Spinal cord (tissue), 10 donors: ENCODE measurements at places on chromosomes 6 and 20. TPM values are rescaled to one million over a fixed set of nuclear protein-coding genes. Genes with fewer than 3 reads are reported as not detected.
A peak's percentile ranks its signal among the peaks of the same experiment; 100 is the strongest.

The NT5DC1 gene
- 29.4 TPM for total RNA-seq

The PAK5 gene
- 7.5 TPM for total RNA-seq

The FHL5 gene
- total RNA-seq = 6.5 TPM

The SMAP1 gene
- 47.6 TPM for total RNA-seq

The NAA20 gene
- 55.0 TPM for total RNA-seq

The ZNF292 gene
- 56.6 TPM for total RNA-seq

The LINC00237 gene
- total RNA-seq = 6.5 TPM

The TTBK1 gene
- 12.3 TPM for total RNA-seq

DNA sequence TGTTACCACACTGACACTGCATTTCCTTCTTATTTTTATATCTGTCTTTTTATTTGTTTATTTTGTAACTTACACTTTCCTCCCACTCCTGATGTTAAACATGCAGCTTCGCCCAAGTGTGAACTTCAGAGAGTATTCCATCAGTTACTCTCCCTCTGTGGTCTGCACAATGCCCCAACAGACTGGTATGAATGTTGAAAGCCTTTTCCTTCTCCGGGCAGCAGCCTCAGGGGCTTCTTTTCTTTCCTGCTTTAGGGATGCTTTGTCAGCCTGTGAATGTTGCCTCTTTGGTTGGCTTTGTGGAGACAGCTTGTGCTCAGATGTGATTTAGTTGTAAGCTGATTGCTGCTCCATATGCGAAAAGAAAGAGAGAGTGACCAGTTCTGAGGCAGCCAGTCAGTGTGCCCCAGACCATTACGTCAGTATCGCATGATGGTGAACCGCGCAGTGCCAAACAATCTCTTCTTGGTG lies 44.0 kb downstream of the SMPDL3A start:
- H3K4me3 ChIP-seq = peak overlapping the region; percentile 26
- H3K4me1 ChIP-seq = no peaks in the 10 kb centered on the region
- H3K27ac ChIP-seq = no peak overlapping the region
- DNase-seq = peak; percentile 41
- H3K36me3 ChIP-seq = no peaks in the 10 kb centered on the region

DNA sequence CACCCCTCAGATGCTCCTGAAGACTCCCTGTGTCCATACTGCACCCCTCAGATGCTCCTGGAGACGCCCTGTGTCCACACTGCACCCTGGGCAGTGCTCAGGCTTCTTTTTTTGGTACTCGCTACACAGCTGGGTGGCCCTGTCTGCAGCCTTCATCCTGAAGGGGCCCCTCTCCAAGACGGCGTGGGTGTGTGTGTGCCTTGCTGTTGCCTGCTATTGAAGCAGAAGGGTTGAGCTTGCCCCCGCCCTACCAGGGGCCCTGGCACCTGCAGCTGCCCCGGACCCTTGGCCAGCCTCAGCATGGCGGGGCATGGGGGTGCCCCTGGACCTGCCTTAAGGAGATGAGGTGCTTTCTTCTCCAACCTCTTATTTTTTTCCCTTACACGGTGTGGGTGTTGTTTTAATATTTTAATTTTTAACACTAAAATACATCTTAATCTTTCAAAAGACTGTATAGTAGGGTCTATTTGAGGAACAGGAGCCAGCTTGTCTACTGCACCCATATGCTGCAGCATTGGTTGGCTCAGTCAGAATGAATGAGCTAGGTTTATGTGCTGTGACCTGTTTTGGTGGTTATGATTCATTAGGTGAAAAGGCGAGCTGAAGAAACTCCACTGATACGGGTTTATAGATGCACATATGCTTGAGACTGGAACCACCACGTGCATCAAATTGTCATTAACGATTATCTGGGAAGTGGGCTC lies 135.9 kb downstream of the AGPAT4 start:
- no peak overlapping the region for H3K4me3 ChIP-seq
- no peak for DNase-seq
- peaks cover 69% of the 10 kb centered on the region for H3K36me3 ChIP-seq
- peaks cover 33% of the 10 kb centered on the region for H3K4me1 ChIP-seq
- H3K27ac ChIP-seq = no peak overlapping the region

DNA sequence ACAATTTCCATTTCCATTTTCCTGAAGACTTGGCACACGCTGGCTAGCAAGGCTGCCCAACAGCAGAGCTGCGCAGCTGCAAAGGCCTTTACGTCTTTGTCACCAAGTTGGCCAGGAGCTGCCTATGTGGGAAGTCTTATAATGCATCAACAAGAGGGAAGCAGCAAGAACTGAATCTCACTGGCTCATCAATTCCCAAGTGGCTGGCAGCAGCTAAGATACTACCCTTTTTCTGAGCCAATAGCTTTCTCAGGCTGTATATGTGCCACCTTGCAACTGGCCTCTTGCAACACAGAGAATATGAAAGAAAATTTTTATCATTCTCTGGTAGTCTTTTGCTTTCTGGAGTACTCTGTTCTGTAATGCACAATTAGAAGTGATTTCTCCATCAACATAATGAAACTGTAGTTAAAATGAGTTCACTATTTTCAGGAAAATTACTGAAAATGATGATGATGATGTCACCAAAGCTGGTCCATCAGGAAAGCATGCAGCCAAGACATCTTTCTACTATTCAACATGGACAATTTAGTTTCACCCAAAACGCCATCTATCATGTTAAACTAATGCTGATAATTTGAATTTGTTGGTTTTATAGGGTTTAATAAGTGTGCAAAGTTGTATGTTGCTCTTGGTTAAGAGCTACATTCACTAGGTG lies 97.3 kb upstream of the FOXA2 start:
- DNase-seq = no peak
- peaks cover 4% of the 10 kb centered on the region for H3K4me1 ChIP-seq
- peaks cover 2% of the 10 kb centered on the region for H3K27me3 ChIP-seq
- H3K4me3 ChIP-seq = no peak overlapping the region
- H3K27ac ChIP-seq = no peak overlapping the region
- H3K36me3 ChIP-seq = no peaks in the 10 kb centered on the region

- no peaks in the 10 kb centered on the region for H3K36me3 ChIP-seq
- no peak overlapping the region for H3K4me3 ChIP-seq
- no peaks in the 10 kb centered on the region for H3K4me1 ChIP-seq
- DNase-seq = no peak
- no peak overlapping the region for H3K27ac ChIP-seq
Observed at GRCh38 chr6:129189266-129189665, 306.3 kb downstream of the LAMA2 start.

- no peaks in the 10 kb centered on the region for H3K36me3 ChIP-seq
- H3K27ac ChIP-seq = no peak overlapping the region
- H3K27me3 ChIP-seq = no peaks in the 10 kb centered on the region
Observed at GRCh38 chr20:10079964-10080363, 45.2 kb downstream of the ANKEF1 start.

DNA sequence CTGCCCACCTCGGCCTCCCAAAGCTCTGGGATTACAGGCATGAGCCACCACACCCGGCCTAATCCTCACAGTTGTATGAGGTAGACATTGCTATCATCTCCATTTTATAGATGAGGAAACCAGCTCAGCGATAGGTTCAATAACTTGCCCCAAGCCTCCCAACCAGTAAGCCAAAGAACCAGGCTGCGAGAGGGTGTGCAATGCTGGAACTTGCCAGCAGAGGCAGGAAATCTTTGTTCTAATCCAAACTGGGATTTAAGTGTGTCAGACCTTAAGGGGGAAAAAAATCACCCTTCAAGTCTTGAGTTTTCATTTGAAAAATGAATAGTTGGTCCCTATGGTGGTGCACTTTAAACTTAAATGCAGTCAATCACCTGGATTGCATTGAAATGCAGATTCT lies 20.1 kb upstream of the RNGTT start:
- peak; percentile 43 for DNase-seq
- no peak overlapping the region for H3K27ac ChIP-seq
- no peak overlapping the region for H3K4me3 ChIP-seq
- no peaks in the 10 kb centered on the region for H3K36me3 ChIP-seq
- no peaks in the 10 kb centered on the region for H3K4me1 ChIP-seq
- H3K27me3 ChIP-seq = no peaks in the 10 kb centered on the region

GRCh38 chr20:32563311-32564272 lies 21.5 kb downstream of the NOL4L start:
- peaks cover 19% of the 10 kb centered on the region for H3K36me3 ChIP-seq
- peaks cover 68% of the 10 kb centered on the region for H3K4me1 ChIP-seq
- DNase-seq = no peak

- no peaks in the 10 kb centered on the region for H3K4me1 ChIP-seq
- H3K4me3 ChIP-seq = no peak overlapping the region
- H3K27me3 ChIP-seq = no peaks in the 10 kb centered on the region
- no peak for DNase-seq
- no peaks in the 10 kb centered on the region for H3K36me3 ChIP-seq
Observed at GRCh38 chr20:24164360-24164759, 175.8 kb upstream of the GGTLC1 start.

GRCh38 chr6:128738112-128738511 lies 144.8 kb upstream of the LAMA2 start:
- no peak for DNase-seq
- no peaks in the 10 kb centered on the region for H3K36me3 ChIP-seq
- no peak overlapping the region for H3K27ac ChIP-seq
- no peaks in the 10 kb centered on the region for H3K4me1 ChIP-seq
- no peaks in the 10 kb centered on the region for H3K27me3 ChIP-seq
- no peak overlapping the region for H3K4me3 ChIP-seq

DNA sequence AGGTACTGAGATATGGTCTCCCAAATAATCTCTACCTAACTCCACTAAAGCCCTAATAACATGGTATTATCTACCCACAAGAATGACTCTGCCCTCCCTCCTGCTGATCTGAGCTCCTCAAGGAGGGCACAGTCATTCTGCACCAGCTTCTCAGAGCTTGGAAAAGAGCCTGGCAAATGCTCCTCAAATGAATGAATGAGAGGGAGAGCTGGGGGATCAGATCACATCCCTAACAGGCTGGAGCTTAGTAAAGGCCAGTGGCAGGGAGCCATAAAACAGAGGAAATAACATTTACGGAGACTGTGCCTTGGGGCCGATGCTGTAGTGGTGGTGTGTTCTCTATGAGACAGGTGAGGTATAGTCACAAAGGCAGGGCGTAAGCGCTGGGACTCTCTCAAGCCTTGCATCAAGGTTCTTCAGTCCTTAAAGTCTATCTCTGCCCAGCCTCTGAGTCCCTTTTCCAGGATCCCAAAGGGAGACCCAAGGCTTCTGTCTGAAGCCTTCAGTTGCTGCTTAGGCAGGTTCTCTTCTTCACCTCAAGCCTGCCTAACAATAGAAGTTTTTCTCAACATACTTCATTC lies 7.2 kb upstream of the NNAT start:
- no peak overlapping the region for H3K27ac ChIP-seq

GRCh38 chr6:133184798-133185372 lies 56.3 kb upstream of the EYA4 start:
- no peaks in the 10 kb centered on the region for H3K36me3 ChIP-seq
- no peak overlapping the region for H3K4me3 ChIP-seq
- H3K27ac ChIP-seq = no peak overlapping the region
- H3K27me3 ChIP-seq = no peaks in the 10 kb centered on the region

- H3K27ac ChIP-seq = peak overlapping the region; percentile 91
- peak overlapping the region; percentile 75 for H3K4me3 ChIP-seq
- DNase-seq = no peak
Observed at GRCh38 chr20:47502271-47503239, 868 bp downstream of the NCOA3 start.

GRCh38 chr6:155412335-155412734 lies 43.3 kb downstream of the NOX3 start:
- no peaks in the 10 kb centered on the region for H3K36me3 ChIP-seq
- no peak overlapping the region for H3K4me3 ChIP-seq
- no peak for DNase-seq
- no peaks in the 10 kb centered on the region for H3K27me3 ChIP-seq

DNA sequence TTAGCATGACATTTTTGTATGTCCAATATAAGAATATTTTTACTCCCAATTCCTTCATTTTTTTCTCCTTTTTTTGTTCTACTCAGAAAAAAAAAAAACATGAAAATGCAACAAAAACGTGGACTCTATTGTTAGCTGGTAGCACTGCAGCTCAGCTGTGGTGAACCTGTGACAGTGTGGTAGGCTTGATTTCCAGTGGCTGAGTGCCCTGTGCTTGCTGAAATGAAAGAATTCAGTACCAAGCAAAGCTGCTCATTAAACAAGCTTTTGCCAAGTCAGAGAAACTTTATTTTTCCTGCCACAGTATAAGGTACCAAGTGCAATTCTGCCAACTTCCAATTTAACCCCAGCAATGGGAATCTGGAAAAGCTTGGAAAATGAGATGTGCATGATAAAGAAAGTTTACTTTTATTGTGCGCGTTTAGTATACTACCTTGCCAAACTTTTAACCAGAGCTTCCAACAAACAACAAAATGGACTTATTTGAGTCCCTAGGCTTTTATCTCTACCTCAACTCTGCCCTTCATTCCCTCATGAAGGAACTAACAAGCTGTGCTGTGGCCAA lies 215.2 kb downstream of the SLC35F1 start:
- H3K4me1 ChIP-seq = no peaks in the 10 kb centered on the region
- H3K36me3 ChIP-seq = no peaks in the 10 kb centered on the region
- H3K4me3 ChIP-seq = no peak overlapping the region
- H3K27ac ChIP-seq = peak overlapping the region; percentile 20

DNA sequence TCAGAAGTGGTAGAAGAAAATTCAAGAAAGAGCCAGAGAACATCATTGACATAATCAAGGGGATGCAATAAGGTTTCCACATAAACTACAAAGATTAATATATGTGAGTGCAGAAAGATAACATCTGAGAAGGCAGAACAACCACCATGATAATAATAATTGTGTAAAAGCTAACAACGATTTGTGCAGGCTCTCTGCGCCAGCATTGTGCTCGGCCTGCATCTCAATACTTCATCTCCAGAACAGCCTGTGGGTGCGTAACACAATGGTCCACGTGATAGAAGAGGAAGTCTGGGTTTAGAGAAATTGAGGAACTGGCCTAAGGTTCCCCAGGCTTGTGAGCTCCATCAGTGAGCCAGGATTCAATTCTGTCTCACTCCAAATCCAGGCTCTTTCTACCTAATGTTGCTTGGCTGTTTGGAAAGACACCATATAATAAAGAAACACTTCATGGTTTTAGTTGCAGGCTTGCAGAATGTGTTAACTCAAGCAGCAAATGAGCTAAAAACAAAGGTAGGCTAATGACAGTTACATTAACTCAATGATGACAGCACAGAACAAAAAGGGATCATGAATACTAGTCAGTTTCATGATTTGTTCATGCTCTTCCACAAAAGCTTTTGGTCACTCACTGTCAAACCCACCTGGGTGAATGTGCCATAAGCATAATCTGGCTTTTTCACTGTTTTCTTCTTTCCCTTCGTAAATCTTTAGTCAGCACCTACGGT lies 71.2 kb downstream of the LY86 start:
- no peak overlapping the region for H3K4me3 ChIP-seq
- H3K36me3 ChIP-seq = no peaks in the 10 kb centered on the region
- H3K4me1 ChIP-seq = peaks cover 23% of the 10 kb centered on the region
- no peak for DNase-seq
- no peaks in the 10 kb centered on the region for H3K27me3 ChIP-seq
- H3K27ac ChIP-seq = no peak overlapping the region

GRCh38 chr6:169883316-169883715 lies 131.9 kb downstream of the ERMARD start:
- H3K27ac ChIP-seq = no peak overlapping the region
- H3K27me3 ChIP-seq = no peaks in the 10 kb centered on the region
- no peak for DNase-seq
- no peaks in the 10 kb centered on the region for H3K36me3 ChIP-seq
- peaks cover 3% of the 10 kb centered on the region for H3K4me1 ChIP-seq
